ENCODE measurements at places on chromosomes 7 and 10.

DNA sequence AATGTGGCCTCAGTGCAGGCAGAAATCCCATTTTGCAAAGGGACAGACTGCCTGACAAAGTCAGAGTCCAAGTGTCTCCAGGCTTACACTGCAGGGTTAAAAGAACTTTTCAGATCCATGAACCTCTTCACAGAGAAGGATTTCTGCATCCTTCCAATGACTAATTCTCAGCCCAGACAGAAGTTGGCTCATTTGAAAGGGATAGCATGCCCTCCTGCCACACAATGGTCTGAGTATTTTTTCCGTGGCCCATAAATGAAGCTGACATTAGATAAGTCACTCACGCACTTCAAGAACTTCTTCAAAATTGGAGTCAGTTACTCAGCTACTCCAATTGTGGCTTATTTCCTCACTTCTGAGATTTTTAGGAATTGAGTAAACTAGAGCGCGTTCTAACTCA, 170.2 kb downstream of the PLXNA4 start:
- DNase-seq: no peak

GRCh38 chr10:100878291-100878910, 34.4 kb upstream of the SLF2 start:
- DNase-seq: no peak

GRCh38 chr10:23106331-23107072, 11.1 kb downstream of the MSRB2 start:
- DNase-seq: no peak

GRCh38 chr10:80709866-80710265, 172.2 kb downstream of the SH2D4B start:
- DNase-seq: no peak

- no peak for DNase-seq
Measured at GRCh38 chr7:20310963-20311742, 19.5 kb upstream of the ITGB8 start.

DNA sequence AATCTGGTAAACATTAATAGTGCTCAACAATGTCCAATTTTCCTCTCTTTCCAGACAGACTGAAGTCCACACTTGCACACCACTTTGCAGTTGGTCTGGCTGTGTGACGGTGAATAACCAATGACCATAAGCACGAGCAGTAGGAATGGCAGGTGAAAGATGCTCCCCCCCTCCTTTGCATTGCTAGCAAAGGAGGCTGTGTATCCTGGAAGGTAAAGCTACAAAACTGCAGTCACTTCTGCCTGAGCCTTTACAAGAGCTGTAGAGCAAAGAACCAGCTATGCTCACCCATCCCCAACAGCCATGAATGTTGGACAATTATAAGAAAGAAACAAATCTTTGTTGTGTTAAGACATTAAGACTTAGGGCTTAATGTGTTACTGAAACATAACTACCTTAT, 178.0 kb downstream of the IPMK start:
- no peak for DNase-seq

- DNase-seq: no peak
Measured at GRCh38 chr7:272108-272615, 17.8 kb upstream of the FOXL3 start.

DNA sequence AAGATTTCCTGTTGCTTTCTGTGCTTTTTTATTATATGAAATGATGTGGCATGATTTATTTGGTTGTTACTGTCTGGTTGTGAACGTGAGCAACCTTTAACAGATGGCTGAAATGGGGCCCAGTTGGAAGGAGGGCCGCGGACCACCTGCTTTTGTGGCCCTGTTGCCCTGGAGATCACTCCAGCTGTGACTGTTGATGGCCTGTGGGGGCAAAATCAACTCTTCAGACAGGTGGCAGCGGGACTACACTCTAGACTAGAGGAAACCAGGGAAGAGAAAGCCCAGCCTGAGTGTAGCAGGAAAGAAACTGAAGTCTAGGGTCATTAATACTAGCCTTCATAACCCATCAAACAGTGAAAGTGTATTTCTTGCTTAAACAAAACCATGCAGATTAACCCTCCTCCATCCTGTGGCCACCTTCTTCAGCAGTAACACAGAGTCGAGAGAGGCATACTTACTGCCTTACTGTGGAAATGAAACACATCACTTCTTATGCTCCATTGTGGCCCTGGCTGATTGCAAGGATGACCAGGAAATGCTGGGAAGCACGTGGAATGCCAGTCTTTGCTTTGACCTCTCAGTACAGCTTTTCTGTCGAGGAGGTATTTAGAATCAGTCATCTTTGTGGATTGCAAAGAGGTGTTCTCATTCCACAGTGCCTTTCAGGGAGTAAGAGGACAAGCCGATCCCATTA, 80.5 kb downstream of the CCNY start:
- DNase-seq: no peak

DNA sequence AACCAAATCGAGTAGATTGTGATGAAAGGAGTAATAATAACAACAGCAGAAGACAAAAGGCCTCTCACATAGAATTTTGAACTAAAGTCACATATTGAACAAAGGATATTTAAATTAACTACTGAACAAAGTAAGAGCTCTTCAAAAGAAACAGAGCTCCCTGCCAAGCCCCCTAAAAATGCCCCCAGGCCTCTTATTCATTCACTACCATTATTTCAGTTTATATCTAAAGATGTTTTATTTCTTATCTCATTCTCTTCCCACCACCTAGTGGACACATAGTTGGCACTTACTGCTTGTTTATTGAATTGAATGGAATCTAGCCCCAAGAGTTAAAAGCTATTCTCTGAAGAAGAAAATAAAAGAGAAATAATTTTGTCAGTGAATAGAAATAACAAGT, 37.4 kb downstream of the VCL start:
- DNase-seq: no peak

DNA sequence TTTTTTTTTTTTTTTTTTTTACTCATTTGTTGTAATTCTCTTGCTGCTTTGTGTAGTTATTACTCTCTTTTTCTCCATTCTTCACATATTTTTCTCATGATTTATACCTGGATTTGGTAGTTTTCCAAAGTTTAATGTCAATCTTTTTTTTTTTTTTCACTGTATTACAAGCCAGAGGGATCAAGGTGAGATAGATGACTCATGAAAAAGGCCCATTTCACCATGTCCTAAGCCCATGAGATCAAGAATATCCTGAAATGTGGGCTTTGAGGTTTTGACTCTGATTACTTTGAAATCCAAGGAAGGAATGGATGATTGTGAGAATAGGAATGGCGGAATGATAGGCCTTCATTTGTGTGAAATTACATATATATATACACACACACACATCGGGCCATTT, 31.1 kb downstream of the TAX1BP1 start:
- no peak for DNase-seq

GRCh38 chr7:157276731-157277562, 59.9 kb upstream of the DNAJB6 start:
- no peak for DNase-seq

- no peak for DNase-seq
Measured at GRCh38 chr7:17144322-17144721, 154.1 kb upstream of the AHR start.

DNA sequence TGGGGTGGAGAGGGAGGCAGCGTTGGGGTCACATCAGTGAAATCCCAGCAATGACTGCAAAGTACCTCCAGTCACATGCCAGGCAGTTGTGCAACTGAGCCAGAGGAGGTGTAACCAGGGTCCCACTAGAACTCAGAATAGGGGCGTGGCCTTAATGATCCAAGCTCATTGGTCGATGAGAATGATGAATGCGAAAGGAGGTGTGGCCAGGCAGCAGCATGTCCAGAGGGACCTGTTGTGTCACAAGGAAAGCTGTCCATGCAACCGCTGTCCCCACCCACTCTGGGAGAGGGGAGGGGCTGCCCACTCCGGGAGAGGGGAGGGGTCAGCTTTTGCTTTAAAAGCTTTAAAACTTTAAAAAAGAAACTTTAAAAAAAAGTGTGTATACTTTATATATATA, 25.3 kb upstream of the MTPAP start:
- no peak for DNase-seq

DNA sequence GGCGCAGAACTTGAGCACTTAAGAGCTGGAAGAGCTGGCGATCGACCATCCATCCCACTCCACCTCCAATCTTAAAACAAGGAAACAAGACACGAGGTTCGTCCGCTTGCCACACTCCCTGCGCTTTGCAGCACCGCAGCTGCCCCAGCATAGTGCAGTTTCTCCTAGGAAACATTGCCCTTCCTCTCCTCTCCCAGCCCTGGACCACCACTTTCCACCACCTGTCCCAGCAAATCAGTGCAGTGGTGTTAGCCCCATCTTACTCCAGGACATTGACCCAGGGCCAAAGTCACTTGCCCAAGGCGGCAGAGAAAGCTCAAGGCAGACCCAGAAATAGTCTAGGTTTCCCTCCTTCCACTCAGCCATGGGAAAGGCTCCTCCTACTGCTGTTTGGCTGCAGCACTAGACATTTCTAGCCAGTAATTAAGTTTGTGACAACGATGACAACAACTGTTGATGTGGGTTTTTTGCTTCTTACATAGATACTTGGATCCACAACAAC, 1.5 kb upstream of the PARD3 start:
- no peak for DNase-seq

- DNase-seq: no peak
Measured at GRCh38 chr7:141979568-141979967, 6.0 kb upstream of the TAS2R38 start.

- no peak for DNase-seq
Measured at GRCh38 chr7:47401611-47402570, 180.0 kb downstream of the TNS3 start.

- no peak for DNase-seq
Measured at GRCh38 chr7:33423646-33424020, 294.3 kb downstream of the BBS9 start.

DNA sequence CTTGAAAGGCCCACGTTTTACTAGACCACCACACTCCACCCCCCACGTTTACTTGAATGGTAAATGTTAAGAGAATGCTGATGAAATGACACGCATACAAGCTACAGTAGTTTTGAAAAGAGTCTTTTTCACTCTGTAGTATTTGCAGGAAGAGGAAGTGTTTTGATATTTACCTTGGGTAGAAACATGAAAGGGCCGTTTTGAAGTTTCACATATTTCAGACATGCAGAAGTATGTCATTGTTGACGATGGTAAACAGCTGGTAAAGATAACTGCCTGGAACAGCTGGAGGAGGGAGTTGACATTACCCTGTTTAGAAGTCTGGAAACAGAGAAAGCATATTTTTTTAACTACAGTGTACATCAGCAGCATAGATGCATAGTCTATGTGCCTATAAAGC, 160.7 kb downstream of the NXPH1 start:
- no peak for DNase-seq

- DNase-seq: no peak
Measured at GRCh38 chr10:124508070-124508667, 46.5 kb downstream of the LHPP start.

DNA sequence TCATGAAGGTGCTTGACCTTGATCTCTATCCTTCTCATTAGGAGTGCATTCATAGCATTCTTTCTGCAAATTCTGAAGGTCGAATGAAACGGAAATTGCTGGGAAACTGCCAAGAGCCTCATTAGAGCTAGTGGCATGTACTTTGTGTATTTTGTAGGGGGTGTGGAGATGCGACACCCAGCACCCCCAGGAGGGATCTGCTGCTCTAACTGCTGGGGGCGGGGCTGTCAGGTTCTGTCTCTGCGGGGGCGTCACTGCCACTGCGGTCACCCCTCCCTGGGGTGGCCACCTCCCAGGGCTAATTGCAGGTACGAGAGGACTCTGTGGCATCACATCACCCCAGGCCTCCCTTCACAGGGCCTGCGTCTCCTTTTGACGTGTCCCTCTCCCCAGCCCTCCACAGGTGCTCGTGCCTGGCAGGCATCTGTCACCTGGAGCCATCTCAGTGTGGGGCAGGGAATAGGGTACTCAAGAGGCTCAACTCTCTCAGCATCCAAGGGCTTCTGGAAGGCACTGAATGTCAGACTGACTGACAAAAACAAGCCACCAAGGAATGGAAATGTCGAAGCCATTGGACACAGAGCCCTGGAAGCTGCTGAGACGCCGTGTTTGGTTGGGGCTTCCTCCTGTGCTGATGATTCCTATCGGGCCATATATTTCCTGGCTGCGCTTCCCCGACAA, 151.1 kb downstream of the ACTR3B start:
- DNase-seq: no peak

GRCh38 chr10:24449321-24449740, 240.4 kb downstream of the KIAA1217 start:
- DNase-seq: no peak

DNA sequence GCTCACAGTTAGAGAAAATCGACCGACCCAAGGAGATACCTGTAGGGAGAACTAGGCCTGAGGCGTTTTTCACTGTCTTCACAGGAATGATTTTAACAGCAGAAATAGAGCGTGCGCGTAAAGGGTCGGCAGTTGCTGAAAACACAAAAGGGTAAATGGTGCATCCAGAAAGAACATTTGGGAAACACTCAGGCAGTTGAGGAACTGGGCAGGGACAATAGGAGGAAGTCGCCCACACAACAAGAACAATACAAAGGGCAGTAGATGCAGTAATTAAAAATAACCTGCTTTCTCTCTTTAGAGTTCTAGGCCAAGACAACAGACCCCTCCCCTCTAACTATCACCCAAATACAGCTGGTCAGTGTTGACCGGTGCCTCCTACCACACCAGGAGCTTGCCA, 126.6 kb downstream of the SORBS1 start:
- DNase-seq: no peak

DNA sequence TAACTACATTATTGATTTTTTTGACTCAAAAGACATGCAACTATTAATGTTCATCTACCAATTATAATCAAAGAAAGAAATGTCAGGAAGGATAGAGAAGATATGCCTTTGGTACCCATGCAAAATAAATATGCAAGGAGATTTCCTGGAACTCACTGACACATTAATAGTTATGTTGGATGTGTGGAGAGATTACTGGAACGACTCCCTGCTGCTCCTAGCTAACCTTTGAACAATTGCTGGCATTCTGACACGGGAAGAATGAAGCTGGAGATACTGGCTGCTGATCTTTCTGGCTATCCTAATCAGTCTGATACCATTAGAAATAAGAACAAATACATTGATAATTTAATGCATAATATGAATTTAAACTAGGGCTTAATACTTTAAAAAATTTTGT, 507.9 kb upstream of the NRG3 start:
- no peak for DNase-seq

- no peak for DNase-seq
Measured at GRCh38 chr10:99013885-99014284, 221.8 kb downstream of the HPSE2 start.

GRCh38 chr10:48527756-48528155, 77.1 kb downstream of the ARHGAP22 start:
- no peak for DNase-seq

DNA sequence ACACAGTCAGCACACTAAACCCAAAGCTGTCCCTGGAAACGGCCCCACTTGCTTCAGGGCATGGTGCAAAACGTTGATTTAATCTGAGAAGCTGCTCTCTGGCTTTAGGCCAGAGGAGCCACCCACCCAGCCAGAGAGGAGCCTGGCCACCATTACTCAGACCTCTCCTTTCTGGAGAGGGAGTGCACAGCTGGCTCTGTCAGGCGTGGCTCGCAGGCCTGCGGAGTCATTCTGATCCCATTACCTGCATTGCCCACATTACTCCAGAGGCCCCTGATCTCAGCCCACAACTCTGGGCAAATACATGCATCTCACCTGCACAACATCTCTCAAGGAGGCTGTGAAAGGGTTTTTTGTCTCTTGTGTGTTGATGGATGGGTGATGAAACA, 370.0 kb upstream of the IGFBP3 start:
- no peak for DNase-seq

GRCh38 chr10:86390337-86391120, 23.9 kb upstream of the GRID1 start:
- DNase-seq: no peak

Measured in epithelial cell of proximal tubule (primary cell).